ENCODE measurements at places on chromosomes 7 and 10.

DNA sequence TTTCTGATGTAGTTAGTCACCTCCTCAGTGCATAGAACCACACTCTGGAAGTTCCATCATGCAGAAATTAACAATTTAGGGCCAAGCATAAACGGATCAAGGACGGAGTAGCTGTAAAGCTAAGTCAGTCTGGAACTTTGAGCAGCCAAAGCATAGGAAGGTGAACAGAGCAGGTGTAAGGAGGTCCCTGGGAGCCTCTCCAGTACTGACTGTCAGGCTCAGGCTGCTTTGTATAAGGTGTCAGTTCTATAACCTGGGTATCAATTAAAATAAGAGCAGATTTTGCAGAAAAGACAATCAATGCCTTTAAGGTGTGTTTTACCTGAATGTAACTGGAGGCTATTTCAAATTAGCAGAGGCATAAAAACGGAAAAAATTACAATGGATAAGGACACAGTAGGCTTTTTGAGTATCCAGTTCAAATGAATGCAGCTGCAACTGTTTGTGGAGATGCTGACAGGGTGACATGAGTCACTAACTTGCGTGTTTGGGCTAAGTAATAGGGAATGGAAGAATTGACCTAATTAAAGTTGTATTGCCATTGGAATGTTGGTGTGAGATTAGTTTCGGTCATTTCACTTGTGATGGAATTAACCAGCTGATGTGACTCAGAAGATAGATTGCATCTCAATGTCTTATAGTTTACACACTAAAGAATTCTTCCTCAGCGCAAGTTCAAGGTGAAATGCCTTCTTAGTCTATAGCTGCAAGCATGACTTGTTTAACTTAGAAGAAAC, 417.9 kb upstream of the CNTNAP2 start:
- DNase-seq, result no peak

DNA sequence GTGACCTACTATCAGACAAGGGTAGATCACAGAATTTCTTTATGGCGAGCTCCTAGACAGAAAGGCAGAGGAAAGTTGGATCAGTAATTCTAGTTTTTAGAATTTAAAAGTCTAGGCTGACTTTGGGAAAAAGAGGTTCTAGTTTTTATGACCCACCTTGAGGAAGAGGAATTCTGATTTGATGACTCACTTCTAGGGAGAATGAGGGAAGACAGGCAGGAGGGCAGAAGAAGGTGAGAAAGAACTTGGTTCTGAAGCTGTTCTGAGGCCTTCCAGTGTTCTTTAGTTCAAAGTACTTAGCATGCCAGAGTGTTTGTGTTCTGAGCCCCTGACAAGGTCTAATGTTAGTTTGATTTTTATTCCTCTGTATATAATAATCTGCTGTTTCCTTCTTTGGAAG, 97.2 kb downstream of the PODXL start:
- DNase-seq, result no peak

DNA sequence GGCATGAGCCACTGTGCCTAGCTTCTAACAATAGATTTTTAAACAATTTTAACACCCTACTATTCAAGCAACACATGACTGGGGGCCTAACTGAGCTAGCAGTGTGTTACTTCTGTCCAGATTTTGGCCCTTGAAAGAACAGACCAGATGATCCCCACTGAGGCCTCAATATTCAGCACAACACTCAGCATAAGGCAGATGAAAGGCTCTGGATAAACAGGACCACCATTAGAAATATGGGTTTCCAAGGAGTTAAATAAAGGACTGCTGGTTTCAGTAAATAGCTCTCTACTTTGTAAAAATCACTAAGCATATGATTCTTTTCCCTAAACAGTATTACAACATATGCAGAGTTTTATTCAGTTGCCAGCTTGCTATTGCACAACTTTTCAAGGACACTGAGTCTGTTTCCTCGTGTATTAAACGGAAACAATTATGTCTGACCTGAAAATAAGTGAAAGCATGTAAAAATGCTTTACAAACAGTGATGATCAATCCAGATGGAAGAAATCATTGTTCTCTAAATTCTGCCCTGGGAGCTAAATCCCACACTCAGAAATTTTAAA, 23.8 kb upstream of the FZD1 start:
- DNase-seq, result no peak

DNA sequence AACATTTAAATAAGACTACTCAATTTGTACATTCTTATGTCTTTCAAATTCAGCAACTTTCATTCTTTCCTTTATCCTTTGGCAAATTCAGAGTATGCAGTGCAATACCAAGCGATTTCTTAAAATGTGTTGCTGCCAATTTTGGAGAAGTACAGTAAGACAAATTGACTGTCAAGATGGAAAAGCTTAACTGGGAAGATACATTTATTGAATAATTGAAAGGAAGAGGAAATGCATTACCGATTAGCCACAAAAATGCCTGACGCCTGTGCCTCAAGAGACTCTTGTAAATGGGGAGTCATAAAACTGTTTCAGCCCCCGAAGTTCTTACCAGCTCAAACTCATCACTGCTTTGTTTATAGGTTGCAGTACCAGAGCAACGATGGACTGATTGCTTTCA, 373.3 kb upstream of the GALNT17 start:
- DNase-seq, result no peak

DNA sequence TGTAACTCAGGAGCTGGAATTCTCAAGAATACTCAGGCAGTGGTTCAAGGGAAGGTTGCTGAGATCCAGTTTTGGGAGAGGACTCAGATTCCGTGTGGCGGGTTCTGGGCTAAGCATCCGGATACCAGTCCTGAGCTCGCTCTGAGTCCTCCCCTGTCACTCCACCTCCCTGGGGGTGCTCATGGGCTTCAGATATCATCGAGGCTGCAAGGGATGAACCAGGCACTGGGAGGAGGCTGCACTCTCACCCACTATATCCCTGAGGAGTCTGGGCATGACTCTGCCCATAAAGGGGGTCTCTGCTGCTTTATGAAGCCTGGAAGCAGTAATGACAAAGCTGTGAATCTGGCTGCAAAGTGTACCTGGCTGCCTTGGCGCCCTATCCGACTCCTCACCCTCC, 188.5 kb downstream of the TNS3 start:
- no peak for DNase-seq

DNA sequence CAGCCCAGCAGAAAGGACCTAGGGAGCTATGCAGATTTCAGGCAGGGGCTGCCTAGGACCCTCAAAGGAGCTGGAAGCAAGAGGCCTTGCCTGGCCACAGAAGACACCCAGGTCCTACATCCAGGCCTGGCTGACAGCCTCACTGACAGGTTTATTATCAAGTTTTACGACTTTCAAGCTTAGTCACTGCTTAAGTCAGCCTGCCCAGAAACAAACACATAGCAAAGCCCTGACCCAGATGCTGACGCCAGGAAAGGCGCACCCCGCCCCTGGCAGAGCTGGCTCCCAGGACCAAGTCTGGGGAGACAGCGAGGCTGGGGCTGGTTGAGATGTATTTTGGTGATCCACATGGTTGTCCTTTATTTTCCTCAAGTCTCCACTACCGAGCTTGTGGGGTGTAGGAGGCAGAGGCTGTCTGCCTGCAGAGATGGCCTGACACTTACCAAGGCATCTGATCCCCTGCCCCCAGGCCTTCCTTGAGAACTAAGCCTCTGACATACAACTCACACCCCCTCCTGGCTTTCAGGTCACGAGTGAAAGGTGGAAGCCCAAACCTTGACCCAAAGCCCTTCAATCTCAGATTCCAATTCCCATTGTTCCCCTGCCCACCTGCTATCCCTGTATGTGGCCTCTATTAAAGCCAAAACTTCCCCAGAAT, 80.7 kb upstream of the EMX2 start:
- DNase-seq, result peak; percentile 11

GRCh38 chr7:101170617-101171441, 5.5 kb upstream of the VGF start:
- no peak for DNase-seq

GRCh38 chr7:30572212-30572841, 22.4 kb upstream of the GARS1 start:
- DNase-seq, result no peak

- DNase-seq, result peak; percentile 3
Observed at GRCh38 chr10:119651514-119652360, 557 bp downstream of the BAG3 start.

Measured in Calu3 (cell line).